ENCODE measurements at places on chromosomes 2 and 18.
A peak's percentile ranks its signal among the peaks of the same experiment; 100 is the strongest.

GRCh38 chr2:159030674-159031380 lies 62.4 kb downstream of the TANC1 start:
- DNase-seq: no peak

DNA sequence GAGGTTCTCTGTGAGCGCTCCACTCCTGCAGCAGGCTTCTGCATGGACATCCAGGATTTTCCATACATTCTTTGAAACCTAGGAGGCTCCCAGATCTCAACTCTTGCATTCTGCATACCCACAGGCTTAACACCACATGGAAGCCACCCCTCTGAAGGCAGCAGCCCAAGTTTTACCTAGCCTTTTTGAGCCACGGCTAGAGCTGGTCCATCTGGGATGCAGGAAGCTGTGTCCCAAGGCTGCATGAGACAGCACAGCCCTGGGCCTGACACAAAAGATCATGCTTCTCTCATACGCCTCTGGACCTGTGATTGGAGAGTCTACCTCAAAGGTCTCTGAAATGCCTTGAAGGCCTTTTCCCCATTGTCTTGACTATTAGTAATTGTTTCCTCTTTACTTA lies 53.6 kb upstream of the RPRM start:
- no peak for DNase-seq

GRCh38 chr18:74836296-74837139 lies 238.8 kb downstream of the ZNF407 start:
- no peak for DNase-seq

DNA sequence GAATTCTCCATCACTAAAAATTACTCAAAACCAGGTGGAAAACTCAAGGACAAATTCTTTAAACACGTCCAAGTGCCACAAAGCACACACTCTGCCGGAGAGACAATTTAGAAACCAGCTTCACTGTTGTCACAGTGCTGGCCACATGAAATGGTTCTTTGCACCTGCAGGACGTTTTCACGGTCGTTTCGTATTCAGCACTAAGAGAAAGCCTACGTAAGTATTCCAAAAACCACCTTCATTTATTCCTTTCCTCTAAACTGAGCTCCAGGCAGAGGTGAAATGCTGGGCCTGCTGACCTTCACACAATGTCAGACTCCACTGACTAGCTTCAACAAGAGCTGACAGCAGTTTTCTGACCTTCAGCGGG lies 680 bp downstream of the ATP5F1A start:
- DNase-seq: no peak

DNA sequence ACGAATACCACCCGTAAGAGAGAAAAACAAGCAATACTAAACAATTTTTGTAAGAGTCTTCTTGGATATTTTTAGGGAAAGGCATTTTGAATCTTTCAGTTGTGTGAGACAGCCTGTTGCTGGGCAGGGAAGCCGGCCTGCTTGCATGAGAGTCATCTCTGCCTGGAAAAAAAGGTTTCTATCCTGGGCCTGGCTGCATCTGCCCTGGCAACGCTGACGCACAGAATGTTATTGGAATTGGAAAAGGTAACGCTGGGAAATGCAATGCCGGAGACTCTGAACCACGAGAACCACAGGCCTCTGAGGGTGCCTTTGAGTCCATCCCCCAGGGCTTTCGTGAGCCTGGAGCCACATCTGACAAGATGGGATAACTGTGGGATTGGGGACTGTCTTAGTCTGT lies 17.9 kb upstream of the NPAS2 start:
- no peak for DNase-seq

DNA sequence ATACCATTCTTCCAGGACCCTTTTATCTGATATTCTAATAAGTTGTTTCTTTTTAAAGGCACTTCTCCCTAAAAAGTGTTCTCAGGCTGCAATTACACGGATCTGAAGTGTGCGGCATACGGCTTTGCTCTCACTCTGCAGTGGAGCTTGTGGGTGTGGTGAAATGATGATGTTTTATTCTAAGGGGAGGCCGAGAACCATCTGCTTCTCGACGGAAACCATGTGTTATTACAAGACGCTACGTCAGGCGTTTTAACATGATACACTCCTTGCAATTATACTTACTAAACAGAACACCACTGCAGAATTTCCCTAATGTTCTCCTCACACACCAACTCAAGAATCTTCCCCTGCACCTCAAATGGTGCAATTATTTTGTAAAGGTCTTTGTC lies 34.9 kb upstream of the CTDP1 start:
- DNase-seq: peak; percentile 5

DNA sequence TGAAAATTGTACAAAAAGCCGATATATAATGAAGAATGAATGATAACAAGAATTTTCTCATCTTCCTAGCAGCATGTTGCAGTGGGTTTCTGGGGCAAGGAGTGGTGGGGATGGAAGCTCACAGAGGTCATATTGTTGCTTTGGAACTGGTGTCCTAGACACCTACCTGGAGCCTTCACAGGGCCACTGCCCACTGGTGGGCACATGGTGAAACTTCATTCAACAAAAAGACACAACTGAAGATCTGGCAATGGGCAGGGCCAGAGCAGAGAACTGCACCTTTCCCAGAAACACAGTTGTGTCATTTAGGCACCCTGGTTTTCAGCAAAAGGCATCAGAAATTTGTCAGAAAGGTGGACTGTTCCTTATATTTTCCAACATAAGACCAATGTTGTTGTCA lies 115.3 kb downstream of the FHOD3 start:
- no peak for DNase-seq

- DNase-seq: no peak
These were observed 819.6 kb upstream of the FSHR start for GRCh38 chr2:49973917-49974368.

DNA sequence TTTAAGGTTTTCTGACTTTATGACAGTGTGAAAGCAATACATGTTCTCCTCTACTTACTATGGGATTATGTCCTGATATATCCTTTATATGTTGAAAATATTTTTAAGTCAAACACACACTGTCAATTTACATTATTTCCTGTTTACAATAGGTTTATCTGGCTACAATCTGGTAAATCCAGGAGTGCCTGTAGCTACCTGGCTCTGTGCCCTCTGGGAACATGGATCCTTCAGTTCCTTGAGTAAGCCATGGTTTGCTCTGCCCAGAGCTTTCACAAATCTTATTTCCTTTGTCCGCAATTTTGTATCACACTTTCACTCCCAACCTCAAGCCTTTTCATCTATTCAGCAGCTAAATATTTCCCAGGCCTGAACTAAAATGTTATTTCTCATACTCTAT lies 1582.2 kb upstream of the NXPH2 start:
- DNase-seq: no peak

DNA sequence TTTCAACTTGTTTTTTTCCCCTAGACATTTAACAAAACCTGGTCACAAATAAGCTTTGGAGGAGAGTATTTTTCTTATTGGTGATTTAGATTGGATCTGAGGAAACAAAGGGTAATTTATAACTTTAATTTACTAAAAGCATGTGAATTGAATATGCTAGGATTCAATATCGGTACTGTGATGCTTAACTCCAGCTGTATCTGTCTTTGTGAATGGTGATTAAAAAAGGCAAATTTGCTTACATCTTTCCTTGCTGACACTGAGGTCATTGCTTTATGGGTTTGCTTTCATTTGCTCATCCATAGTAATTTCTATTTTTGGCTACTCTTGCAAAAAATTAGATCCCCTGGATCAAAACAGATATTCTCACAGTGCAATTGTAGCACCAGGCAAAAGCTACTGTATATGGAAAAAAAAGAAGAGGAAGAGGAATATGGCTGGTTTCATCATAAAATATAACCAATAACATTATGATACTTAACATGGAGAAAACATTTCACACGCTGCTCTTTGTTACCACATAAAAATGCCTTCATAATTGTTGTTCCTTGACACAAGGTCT lies 832.0 kb upstream of the ZEB2 start:
- no peak for DNase-seq

GRCh38 chr2:154623819-154624218 lies 74.7 kb upstream of the KCNJ3 start:
- no peak for DNase-seq

DNA sequence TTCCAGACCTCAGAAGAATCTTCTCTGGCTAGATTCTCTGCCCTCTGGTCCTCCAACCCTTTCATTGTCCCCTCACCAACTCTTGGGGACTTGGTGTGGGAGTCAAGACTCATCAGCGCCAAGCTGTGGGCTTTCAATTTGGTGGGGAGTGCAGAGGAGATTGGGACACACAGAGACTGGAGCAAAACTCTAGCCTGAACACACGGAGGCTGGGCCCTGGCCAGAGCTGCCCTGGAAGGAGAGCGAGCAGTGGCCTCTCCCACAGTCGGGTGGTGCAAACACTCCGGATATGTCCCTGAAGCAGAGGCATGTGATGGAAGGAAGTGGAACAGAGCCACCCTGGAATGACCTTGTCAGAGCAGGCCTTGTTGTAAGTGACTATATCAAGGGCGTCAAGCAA lies 8.7 kb upstream of the SOX11 start:
- no peak for DNase-seq

DNA sequence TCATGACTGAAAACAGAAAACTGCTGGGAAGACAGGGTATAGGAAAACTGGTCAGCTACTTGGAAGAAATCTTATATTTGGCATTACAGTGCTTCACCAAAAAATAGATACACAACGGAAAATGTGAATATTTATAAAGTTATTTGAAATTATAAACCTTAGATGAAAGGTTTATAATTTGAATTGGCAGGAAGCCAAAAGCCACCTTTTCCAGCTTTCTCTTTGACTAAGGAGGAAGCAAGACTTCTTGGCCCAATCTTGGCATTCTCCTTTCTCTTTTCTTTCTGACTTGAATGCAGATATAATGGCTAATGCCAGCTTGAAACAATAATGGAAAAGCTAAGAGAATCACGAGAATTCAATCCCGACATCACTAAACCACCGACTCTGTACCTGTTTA lies 196.5 kb upstream of the PIK3C3 start:
- DNase-seq: no peak

- DNase-seq: no peak
These were observed 190.5 kb upstream of the MC4R start for GRCh38 chr18:60563082-60563481.

DNA sequence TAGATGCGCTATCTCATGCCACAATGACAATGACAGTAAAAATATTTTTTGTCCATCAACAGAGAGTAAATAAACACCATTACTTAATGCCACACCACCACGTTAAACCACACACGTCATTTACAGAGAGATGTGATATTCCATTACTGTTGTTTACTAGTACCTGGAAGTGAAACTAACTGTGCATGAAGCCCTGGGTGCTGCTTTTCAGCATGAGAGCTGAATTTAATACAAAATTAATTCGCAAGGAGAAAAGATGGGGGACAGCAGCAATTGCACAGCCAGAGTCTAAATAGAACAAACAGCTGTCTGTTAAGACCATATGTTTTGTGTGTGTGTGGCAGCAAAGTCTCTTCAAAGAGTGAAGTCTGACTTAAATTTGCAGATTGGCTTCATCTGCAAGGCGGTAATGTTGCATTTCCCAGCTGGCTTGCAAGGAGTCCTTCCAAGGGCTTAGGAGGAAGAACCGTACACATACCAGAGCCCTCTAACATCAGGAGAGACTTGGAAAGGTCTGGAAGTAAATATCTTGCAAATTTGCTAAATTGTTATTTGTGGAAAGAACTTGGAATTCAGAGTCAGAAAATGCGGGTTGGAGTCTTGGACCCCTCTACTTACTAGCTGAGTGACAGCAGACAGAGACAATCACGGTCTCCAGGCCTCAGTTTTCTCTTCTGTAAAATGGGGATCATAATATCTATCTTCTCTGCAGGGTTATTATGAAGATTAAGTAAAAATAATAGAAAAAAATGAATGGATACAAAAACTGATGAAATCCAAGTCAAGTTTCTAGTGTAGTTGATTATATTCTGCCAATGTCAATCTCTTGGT lies 127.6 kb downstream of the ALPK2 start:
- DNase-seq: no peak

DNA sequence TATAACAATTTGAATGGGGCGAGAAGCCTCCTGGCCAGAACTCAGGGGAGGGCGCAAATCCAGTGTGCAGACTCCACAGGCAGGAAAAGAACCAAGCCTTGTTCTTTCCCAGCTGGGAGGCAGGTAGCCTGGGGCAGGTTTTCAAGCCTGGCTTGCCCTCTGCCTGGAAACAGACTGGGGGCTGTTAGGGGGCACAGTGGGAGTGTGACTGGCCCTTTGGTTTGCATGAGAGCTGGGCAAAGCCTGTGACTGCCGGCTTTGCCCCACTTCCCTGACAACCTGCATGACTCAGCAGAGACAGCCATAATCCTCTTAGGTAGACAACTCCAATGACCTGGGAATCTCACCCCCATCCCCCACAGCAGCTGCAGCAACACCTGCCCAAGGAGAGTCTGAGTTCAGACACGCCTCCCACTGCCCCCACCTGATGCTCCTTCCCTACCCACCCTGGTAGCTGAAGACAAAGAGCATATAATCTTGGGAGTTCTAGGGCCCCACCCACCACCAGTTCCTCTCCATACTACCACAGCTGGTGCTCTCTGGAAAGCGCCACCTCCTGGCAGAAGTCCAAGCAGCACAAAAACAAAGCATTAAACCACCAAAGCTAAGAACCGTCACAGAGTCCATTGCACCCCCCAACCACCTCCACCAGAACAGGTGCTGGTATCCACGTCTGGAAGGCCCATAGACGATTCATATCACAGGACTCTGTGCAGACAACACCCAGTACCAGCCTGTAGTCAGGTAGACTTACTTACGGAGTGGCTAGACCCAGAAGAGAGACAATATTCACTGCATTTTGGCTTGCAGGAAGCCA lies 402.5 kb downstream of the STK39 start:
- DNase-seq: peak; percentile 8

DNA sequence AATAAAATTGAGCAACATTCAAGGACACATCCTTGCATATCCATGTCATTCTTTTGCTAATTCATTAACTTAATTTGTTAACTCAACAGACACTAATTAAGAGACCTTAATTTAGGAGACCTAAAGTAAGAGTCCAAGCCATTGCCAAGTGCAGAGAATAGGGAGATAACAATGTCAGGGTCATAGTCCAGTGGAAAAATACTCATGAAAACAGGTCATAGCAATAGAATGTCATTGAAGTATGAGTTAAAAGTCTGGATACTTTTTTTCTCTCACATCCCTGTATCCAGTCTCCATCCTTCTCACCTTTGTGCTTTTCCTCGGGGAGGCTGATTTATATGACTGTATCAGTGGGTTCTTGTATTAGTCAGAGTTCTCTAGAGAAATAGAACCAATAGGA lies 26.6 kb upstream of the DPP4 start:
- no peak for DNase-seq

GRCh38 chr2:109162999-109163398 lies 34.0 kb downstream of the SH3RF3 start:
- no peak for DNase-seq

DNA sequence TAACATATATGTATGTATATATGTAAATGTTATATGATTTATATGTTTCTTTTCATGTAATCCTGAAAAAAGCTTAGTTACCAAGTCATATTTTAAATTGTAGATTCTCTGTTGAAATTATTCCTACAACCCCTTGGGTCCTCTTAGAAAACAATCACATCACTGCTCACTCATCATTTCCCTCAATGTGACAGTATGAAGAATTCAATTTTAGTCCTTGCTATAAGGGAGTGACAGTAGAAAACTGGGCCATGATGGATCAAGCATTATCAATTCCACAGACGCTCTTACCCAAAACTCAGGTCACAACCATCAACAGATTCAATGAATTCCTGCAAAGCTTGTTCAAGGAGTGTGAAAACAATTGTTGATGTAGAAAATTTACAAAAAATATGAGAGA lies 1389.5 kb upstream of the ACVR2A start:
- DNase-seq: no peak
